ENCODE measurements at places on chromosomes 7 and 10.

- no peak for DNase-seq
Measured at GRCh38 chr10:53209944-53210611, 437.5 kb upstream of the MBL2 start.

- DNase-seq, result no peak
Measured at GRCh38 chr10:1661859-1662437, 75.4 kb downstream of the ADARB2 start.

DNA sequence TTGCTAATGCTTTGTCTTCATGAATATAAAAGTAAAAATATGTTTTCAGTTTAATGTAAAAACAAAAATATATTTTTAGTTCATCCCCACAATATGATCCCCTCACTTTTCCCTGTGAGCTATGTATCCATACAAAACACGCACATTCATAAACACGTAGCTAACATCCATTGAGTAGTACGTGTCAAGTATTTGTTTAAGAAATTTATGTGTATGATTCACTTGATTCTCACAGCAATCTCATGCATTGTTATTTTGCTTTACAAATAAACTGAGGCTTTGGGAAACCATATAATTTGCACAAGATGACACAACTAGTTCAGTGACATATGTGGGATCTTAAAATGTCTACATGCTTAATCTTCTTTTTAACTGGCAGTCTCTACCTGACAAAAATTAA is 329.6 kb upstream of the SEMA3C start:
- DNase-seq, result no peak

DNA sequence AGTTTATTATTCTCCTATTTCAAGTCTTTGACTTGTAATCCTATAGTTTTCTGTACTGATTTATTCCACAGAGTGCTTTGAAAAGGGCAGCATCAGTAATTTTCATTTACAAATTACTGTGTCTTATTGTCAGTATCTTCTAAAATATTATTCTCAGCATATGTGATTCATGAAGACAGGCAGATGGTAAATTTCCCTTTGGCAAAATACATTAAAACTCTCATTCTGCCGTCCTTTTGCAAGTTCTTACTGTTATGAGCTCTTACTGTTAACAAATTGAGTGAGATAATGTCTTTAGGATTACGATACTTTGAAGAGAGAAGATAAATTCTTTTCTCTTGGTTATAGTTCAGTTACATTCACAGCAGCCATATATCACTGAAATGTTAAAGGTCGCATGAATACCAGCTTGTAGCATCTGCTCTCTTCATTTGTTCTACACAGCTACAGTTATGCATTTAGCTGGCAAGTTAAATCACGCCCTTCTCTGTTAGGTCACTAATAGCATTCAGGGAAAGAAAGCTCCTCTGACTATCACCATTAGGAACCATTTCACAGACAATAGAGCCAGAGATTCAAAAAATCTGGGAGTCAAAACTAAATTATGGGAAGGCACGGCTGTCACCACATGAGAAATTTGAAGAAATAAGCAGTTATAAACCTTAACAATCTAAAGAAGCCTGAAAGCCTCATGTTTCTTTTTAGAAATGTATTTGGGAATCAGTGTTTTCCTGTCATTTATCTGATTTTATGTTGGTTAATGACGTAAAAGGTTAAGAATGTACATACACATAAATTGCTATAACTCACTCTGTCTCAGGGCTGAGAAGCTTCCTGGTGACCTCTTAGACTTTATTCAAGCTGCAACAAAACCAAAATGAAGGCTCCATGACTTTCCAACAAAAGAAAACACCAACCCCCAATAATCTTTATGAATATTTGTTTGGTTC is 109.6 kb upstream of the SP4 start:
- DNase-seq, result no peak

- DNase-seq, result no peak
Measured at GRCh38 chr10:31930023-31930751, 1.6 kb upstream of the ARHGAP12 start.

DNA sequence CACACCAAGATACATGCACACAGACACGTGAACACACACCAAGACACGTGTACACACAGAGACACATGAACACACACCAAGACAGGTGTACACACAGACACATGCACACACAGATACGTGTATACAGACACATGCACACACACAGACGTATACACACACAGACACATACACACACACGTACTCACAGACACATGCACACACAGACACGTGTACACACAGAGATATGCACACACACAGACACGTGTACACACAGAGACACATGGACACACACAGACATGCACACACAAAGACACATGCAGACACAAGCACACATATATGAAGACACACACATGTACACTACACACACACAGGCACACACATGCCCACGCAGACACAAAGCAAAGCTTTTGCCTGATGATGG is 134.6 kb downstream of the TCERG1L start:
- no peak for DNase-seq

DNA sequence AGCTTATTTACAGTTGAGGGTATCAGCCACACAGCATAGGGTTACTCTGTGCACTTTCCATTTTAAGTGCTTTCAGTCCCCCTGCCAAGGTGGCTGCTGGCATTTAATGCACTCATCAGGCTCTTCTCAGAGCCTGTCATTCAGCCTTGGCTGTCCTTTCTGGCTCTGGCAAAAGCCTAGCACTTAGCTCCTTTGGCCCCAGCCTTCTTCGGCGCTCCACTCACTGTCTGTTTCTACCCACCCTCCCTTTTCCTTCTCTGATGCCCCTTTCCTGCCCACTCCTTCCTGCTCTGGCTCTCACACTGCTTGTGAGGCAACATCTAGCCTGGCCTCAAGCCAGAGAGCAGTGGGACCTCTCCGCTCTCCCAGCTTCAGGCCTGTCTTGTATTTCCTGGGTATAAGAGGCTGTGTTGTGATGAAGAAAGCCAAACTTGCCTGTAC is 60.2 kb downstream of the WIPF3 start:
- no peak for DNase-seq

DNA sequence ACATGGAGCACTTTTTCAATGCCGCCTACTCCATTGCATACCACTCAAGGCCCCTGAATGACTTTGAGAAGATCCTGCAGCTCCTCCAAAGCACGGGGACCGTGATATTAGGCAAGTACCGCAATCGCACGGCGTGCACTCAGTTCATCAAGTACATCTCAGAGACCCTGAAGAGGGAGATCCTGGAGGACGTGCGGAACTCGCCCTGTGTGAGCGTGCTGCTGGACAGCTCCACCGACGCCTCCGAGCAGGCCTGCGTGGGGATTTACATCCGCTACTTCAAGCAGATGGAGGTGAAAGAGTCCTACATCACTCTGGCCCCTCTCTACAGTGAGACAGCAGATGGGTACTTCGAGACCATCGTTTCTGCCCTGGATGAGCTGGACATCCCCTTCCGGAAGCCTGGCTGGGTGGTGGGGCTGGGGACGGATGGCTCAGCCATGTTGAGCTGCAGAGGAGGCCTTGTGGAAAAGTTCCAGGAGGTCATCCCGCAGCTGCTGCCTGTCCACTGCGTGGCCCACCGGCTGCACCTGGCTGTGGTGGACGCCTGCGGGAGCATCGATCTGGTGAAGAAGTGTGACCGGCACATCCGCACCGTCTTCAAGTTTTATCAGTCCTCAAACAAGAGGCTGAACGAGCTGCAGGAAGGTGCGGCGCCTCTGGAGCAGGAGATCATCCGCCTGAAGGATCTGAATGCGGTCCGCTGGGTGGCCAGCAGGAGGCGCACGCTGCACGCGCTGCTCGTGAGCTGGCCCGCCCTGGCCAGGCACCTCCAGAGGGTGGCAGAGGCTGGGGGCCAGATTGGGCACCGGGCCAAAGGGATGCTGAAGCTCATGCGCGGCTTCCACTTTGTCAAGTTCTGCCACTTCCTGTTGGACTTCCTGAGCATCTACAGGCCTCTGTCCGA is 12.7 kb upstream of the ATP6V0E2 start:
- no peak for DNase-seq

DNA sequence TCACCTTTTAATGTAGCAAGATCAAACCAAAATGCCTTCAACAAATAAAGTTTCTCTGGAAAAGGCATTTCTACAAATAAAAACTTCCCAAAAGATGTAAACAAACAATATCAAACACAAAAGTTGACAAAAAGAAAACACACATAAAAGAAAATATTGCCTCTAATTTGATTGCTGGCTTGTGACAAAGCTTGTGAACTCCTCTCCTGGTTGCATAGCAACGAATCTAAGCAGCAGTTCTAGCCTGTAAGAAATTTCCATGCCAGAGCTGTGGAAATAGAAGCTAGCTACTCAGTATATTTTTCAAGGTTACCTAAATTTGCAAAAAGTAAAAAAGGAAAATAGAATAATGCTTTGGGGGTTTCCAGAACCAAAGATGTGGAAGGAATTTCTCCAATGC is 173.9 kb upstream of the CDK1 start:
- DNase-seq, result no peak

GRCh38 chr7:116633131-116633988 is 38.6 kb upstream of the MET start:
- no peak for DNase-seq

DNA sequence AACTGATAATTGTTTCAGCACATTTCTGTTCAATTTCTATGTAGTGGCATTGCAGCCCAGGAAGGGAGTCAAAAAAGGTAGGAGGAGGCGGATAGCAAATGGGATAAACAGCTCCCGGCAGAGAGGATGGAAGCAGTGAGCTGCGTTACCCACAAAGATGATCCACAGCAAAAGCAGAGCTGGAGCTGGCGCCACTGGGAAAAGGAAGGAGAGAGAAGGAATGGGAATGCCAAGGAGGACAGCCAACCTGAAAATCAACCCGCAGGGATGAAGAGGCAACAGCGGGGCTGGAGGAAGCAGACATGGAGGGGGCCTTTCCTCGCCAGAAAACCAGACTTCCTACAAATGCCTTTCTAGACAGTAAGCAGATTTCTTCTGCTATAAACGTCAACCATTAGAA is 82.7 kb upstream of the ADAM12 start:
- no peak for DNase-seq

- no peak for DNase-seq
Measured at GRCh38 chr10:112250555-112250954, 32.6 kb upstream of the TECTB start.

GRCh38 chr10:116772909-116773705 is 30.7 kb upstream of the HSPA12A start:
- no peak for DNase-seq

- DNase-seq, result no peak
Measured at GRCh38 chr10:97673736-97674525, 13.1 kb downstream of the AVPI1 start.

DNA sequence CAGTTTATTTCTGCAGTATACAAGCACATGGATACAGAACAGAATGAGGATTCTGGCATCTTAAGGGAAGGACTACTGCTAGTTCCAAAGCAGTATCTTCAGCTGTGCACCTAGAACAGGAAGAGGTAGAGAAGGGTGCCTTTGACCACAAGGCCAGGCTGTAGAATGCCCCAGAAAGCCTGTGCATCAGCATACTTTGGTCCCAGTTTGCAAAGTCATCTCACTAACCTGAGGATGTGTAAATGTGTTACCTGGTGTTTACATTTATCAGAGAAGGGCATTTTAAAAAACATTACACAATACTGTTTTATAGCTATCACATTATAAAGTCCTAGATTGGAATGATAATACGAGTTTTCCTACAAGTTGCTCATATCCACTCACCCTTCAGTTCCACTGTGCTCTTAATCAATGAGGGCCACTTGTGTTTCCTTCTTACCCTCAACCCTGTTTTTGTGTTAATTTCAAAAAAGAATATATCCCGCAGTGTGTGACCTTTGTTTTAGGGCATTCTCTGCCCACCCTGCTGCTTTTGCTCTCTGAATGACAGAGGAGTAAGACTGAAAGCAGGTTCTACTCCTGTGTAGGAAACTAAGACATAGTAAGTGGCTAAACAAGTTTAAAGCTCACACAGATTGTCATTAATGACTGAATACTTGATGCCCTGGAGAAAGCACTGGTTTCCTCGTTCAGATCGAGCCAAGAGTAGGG is 3.4 kb downstream of the SLC35G1 start:
- DNase-seq, result no peak

- DNase-seq, result no peak
Measured at GRCh38 chr10:52316001-52316400, 1.9 kb downstream of the DKK1 start.

- DNase-seq, result no peak
Measured at GRCh38 chr10:61042533-61042932, 98.5 kb upstream of the RHOBTB1 start.

DNA sequence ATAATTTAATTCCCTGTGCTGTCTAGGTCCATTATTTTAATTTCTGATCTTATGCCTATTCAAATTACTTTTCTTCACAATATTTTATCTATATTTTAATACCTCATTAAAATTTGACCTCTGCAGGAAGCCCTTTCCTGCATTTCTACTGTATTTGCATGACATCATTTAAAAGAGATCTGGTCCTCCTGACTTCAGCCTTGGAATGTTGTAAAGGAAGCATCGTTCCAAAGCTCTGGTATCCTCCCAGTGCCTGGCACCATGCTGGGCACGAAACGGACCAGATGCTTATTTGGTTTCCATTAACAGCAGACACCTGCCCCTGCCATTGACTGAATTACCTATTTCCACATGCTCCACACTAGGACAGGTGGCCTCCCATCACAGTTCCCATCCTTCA is 247.5 kb downstream of the KLF6 start:
- no peak for DNase-seq

DNA sequence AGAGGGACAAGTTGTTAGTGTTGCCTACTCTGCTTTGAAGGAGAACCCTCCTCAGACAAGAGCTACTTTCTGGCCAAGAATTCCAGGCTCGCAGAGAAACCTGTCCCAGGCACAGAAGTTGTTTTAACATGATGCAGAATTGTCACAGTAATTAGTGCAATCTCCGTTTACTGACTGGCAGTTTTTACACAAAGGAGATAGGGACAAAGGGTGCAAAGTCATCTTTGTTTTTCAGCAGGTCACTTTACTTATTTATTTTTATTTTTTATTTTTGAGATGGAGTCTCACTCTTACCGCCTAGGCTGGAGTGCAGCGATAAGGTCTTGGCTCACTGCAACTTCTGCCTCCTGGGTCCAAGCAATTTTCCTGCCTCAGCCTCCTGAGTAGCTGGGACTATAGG is 12.3 kb downstream of the TCF7L2 start:
- DNase-seq, result no peak

DNA sequence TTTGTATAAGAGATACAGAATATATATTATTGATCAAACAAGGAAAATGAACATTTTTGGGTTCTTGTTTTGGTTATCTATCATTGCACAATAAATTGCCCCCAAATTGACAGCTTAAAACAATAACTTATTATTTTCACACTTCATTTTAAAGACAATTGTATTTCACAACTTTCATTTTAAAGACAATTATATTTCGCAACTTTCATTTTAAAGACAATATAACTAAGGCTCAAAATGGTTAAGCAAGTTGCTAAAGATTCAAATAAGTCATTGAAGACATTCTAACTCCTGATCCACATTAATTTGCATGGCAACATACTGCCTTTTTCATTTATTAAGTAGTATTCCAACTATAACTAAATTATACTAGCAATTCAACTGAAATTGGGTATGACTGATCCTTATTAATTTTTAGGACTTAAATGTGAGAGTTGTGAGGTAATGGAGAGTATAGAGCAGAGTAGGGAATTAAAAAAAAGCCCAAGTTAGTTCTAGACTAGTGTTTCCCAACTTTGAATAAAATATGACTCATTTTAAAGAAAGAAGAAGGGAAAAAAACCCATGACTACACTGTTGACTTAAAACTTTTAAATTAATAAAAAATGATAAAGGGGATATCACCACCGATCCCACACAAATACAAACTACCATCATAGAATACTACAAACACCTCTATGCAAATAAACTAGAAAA is 9.9 kb upstream of the STEAP2 start:
- DNase-seq, result no peak
